ENCODE measurements at places on chromosomes 3 and 15.

DNA sequence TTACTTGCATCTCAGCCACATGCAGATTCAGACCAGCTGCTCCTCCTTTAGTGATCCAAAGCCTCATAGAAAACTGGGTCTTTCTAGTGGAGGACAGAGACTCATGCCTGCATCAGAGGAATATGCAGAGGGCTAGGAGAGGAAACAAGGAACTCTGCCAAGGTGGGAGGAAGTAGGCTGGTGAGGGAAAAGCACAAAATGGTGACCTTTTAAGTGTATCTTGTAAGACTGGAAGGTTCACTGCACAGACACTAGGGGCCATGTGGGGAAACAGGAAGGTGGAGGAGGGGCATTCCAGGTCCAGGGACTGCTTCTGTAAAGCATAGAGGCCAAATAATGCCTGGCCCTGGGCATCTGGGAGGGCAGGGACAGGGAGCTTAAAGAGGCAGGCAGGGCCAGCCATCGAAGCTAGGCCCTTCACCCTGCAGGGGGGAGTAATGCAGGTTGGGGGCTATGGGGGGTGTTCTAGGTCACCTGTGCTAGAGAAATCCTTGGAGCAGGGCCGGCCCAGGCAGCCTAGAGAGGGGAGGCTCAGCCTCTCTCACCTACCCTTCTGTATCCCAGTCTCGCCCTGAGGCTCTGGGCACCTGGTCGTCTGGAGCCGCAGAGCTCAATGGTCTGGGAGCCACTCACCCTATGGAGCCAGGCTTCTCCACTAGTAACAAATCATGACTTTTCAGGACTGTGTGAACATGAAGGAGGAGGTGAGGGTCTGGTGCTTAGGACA lies 117.7 kb downstream of the DNAJB8 start:
- no peak for DNase-seq

GRCh38 chr3:152360302-152360701 lies 91.6 kb downstream of the MBNL1 start:
- no peak for DNase-seq

GRCh38 chr15:81625896-81626295 lies 251.9 kb upstream of the TMC3 start:
- DNase-seq, result no peak

- no peak for DNase-seq
These were observed 135.4 kb downstream of the NSMCE3 start for GRCh38 chr15:29134239-29134638.

GRCh38 chr3:81684751-81685395 lies 76.6 kb downstream of the GBE1 start:
- no peak for DNase-seq

DNA sequence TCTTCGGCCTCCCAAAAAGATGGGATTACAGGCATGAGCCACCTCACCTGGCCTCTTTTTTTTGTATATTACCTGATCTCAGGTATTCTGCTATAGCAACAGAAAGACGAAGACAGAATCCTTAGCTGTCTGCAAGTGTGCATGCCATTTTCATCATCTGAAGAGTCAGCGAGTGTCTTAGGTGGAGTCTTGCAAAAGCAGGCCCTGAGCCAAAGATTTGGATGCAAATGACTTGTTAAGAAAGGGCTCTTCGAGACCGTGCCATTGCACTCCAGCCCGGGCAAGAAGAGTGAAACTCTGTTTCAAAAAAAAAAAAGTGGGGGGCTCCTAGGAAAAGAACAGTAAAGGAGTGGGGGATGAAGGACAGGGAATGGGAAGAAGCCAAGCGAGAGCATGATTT lies 10.2 kb upstream of the TRIM69 start:
- DNase-seq, result no peak

DNA sequence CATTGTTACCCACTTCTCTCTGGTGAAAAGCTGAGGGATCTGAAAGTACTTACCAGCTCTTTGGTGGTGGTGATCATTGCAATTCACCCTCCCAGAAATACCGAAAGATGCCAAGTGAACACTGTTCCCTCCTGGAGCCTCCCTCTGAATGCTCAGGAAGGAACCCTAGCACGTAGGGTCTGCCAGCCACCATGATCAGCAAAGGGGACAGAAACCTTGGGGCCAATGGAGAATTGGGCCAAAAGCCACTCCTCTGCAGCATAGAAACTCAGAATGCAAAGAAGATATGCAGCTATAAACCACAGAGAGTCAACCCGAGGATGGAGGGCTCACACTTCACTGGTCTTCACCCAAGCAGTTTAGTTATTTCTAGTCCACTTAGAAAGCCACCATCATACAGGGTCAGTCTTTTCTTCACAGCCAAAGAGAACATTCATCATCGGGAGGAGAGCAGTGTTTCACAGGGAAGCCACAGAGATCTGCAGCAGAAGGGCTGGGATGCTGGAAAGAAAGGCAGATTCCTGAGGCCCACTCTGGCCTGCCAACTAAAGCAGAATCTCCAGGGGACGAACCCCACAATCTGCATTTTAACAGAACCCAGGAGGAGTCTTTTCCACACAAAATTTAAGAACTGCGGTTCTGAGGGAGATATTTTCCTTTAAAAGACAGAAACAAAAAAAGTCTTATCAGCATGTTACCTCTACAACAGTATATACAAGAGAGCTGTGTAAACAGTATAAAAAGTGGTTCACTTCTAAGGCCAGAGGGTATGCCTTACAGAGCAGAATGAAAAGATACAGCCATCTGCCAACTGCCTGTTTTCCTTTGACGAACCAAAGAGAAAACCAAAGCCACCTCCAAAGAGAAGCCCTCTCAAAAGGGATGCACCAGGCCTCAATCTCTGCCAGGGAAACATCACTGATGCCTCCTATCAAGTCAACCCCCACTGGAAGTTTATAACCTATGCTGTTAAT lies 11.3 kb downstream of the TBC1D2B start:
- no peak for DNase-seq

- DNase-seq, result no peak
These were observed 3.9 kb downstream of the PRC1 start for GRCh38 chr15:90990446-90990845.

- no peak for DNase-seq
These were observed 86.2 kb downstream of the MITF start for GRCh38 chr3:69825446-69825845.

DNA sequence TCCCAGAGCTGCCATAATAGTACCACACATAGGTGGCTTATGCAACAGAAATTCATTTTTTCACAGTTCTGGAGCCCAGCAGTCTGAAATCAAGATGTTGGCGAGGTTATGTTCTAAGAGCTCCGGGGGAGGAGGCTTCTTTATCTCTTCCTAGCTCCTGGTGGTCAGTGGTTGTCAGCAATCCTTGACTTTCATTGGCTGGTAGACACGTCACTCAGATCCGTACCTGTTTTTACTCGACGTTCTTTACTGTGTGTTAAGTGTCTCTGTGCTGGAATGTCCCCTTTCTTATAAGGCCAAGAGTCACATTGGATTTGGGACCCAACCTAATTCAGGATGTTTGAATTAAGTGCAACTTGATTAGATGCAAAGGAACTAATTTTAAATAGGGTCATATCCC lies 218.5 kb upstream of the CNTN3 start:
- DNase-seq, result no peak

- DNase-seq, result no peak
These were observed 51.1 kb upstream of the CHD2 start for GRCh38 chr15:92848852-92849598.

- no peak for DNase-seq
These were observed 7.4 kb downstream of the ZIC4 start for GRCh38 chr3:147398813-147399534.

DNA sequence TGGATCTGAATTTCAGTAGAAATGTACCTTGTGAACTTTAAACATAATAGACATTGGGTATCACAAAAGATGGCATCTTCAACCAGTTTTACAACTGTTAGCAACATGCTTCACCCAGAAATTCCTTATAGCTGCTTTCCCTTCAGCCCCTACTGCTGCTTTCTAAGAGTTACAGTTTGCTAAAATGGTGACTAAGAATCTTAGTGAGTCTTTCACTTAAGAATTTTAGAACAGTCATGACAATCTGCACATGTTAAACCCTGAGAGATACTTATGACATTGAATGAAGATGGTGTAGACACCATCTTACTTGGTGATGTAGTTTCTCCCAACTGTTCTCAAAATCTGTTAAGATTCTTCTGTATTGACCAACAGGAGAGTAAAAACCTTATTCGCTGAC lies 129.7 kb upstream of the UBE2E1 start:
- DNase-seq, result no peak

DNA sequence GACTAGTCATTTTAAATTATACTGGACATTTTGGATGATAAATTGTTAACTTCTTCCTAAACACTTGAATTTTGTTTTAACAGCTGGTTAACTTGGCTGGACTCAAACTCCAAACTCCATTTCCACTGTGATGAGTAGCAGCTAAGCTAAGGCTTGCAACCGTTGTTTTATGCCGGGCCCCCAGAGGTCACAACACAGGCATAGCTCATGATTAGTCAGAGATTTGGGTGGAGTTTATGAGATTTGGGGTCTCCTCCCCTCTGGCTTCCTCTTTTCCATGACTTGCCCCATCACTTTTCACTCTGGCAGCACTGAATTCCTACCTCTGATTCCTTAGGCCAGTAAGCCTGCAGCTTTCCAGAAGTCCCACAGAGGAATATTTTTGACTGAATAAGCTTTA lies 12.8 kb downstream of the THAP10 start:
- DNase-seq, result no peak

DNA sequence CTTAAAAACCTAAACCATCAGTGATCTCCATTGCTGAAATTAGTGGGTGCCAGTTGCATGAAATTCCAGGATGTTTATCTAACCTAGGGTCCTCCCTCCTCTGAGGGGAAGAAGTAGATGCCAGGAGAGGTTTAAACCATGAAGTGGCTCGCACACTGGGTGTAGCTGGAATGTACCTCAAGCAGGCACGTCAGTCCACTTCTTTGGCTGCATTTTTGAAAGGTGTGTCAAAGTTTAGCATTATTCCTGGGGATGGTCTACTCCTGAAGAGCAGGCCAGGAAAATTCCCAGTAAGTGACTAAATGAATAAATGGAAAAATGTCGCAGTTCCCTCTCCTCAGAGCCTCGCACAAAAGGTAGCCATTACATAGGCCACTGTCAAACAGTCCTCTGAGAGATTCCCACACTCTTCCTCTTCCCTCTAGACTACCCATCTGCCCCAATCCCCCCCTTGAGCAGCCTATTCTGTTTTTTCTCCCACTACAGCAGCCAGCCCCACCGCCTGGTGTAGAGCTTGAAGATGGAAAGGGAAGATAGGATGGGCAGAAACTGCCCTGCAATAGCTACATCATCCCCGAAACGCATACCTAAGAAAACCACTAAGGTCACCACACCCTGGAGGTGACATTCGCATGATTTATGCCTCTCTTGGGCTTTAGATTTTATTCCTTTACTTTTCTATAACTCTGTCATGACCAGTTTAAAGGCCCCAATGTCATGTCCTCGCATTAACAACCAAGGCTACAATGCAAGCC lies 655 bp upstream of the TMOD3 start:
- no peak for DNase-seq

DNA sequence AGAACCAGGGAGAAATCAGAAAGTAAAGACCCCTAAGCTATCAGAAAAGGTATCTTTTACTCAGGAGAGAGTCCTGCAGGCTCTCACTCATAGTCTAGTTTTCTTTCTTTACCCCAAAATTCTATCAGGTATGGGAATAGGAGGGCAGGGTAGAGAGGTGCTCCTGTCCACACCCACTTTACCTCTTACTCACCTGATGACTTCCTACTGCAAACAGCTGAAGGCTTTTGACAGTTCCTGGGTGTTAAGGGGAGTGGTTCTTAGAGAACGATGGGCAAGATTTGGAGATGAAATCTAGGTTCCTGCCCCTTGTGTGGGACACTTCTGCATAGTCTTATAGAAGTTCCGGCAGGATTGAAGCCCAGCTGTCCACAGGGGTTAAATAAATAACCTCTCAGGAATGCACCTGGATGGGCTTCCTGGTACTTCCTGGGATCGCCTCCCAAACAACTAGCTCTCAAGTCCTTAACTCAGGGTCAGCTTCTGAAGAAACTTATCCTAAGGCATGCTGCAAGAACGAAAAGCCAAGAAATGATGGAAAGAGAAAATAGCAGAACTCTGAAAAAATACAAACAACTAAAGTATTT lies 10.8 kb upstream of the TNFAIP8L3 start:
- DNase-seq, result no peak

- DNase-seq, result no peak
These were observed 339.7 kb downstream of the NLGN1 start for GRCh38 chr3:173737167-173737808.

GRCh38 chr3:69963643-69964042 lies 35.9 kb upstream of the SAMMSON start:
- no peak for DNase-seq

DNA sequence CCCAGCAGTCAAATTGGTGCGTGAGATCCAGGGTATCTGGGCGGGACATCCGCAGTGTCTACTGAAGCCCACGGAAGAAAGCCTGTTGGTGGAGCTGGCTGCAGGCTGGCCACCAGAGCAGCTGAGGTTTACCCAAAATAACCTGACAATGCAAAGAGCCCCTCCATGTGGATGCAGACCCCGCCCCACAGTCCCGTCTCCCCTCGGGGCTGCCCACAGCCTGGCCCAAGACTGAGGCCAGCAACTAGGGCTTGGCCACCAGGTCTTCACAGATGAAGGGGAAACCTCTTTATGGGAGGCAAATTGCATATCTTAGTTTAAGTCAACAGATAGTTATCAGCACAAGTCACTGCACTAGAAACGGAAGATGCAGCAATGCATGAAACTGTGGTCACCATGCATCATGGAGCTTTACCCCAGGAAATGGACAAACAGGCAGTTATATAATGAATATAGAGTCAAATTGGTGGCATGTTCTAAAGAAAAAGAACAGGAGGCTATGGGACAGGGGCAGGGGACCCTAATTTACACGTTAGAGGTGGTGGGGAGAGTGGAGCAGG lies 86.3 kb downstream of the ARNT2 start:
- DNase-seq, result no peak

GRCh38 chr3:33037471-33037870 lies 59.5 kb downstream of the GLB1 start:
- no peak for DNase-seq

GRCh38 chr3:80750637-80751036 lies 982.8 kb upstream of the ROBO1 start:
- DNase-seq, result no peak

DNA sequence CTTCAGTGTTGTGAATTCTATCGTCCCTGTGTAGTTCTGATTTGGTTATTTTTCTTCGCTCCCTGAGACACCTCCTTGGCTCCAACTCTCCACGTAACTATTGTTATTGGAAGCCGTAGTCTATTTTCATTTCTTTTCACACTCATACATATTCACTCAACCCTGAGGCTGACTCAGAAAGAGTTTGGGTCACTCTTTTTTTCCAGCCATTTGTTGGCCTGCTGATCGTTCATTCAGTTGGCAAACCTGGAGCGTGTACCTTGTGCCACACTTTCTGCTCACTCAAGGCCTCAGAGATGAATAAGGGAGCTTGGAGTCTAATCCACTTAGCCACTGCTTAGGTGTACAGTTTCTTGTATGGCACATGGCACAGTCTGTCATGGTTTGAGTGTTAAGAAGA lies 22.4 kb downstream of the GYG1 start:
- no peak for DNase-seq

- DNase-seq, result no peak
These were observed 1.8 kb upstream of the MYL3 start for GRCh38 chr3:46865031-46865507.

- DNase-seq, result peak; percentile 33
These were observed 101.2 kb downstream of the CD47 start for GRCh38 chr3:107989661-107990060.
